ENCODE measurements at places on chromosomes 6 and 20.

DNA sequence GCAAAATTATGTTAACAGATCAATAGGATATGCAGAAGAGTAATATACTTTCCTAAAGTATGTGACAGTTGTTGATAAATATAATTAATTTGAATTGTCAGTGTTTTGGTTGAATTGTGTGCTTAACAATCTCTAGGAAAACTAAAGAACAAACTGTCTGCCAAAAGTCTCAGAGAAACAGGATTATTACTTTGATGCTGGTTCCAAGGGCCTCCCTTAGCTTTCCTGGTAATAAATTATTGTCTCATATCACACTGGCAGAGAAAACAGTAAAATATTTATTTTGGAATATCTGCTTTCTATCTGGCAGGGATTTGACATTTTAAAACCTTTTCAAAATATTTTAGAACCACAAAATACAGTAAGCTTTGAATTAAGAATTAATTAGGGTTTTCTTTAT is 40.1 kb upstream of the CARMIL1 start:
- DNase-seq = no peak

DNA sequence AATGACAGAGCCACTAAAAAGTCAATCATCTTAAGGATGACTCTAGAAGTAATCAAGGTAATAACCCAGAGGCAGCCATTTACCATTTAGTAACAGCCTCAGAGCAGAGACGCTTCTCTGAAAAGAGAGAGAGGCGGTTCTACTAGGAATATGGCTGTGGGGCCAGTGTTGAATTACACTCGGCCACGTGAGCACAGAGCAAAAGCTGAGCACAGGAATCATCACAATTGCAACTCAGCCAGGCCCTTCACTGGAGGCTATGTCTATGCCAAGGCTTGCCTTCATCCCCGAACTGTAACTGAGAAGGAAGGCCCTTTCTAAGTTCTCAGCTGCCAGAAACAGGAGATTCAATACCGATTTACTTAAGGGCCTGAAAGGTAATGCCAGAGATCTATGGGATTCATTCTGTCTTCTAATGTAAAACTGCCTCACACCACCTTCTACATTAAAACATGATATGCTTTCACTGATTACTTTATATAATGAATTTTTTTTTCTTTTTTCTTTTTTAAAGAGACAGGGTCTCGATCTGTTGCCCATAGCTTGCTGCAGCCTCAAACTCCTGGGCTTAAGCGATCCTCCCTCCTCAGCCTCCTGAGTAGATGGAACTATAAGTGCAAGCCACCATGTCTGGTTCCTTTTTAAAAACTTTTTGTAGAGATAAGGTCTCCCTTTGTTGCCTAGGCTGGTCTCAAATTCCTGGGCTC is 67.6 kb downstream of the NUDT3 start:
- no peak for DNase-seq

GRCh38 chr6:10098756-10099528 is 315.9 kb downstream of the TFAP2A start:
- no peak for DNase-seq

GRCh38 chr6:42984924-42985475 is 630 bp downstream of the PPP2R5D start:
- DNase-seq = peak; percentile 29

DNA sequence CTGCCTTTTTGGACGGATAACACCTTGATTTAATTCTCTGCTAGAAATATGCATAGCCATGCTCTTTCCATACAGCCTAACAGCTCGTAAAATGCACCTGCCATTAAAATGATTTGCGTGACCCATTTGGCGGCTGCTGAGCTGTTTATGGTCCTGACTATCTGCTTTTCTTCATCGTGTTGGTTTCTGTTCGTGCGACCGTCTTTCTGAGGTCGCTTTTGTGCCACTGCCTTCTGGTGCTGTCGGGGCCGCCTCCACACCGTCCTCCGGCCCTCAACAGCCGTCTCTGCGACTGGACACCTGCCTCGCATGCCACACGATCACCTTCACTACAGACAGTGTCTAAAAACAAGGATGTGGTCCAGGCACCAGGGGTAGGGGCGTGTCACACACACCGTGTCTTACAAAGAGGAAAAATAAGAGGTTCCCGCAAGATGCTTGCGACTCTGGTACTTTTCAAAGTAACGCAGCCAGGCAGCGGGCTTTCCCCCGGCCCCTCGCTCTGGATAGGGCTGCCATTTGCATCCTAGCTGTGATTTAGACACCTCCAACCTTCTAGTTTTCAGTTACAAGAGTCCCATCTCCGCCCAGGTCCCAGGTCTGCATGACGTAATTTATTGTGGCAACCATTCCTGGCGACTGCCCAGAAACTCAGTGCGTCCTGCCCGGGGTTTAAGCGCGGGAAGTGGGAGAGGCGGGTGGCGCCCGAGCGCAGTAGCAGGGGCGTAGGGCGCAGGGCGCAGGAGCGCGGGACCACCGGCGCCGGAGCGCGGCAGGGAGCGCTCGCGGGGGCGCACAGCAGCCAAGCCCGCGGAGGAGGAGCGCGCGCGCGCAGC is at the start of gene STMND1:
Gene STMND1 (plus strand): TSS at position 629 of the 836 bp plus-strand sequence. CDS start 208 bp downstream, outside the sequence.
- peak; percentile 25 for DNase-seq

DNA sequence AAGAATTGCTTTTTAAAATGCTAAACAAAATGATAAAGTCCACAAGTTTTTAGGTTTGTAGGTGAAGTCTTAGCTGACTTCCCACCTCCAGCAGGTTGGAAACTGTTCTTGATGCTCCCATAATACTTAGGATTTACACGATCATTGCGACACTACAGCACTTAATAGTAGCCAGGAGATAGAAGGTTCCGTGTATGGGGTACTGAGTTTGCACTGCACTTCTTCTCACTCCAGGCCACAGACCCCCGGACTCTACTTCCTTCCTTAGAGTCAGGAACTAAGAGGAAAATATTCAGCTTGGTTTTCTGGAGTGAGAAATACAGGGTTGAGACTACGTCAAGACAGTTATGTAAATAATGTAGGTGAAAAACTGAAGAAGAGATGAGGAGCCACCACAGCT is 56.1 kb upstream of the SGK1 start:
- no peak for DNase-seq

- no peak for DNase-seq
These were observed 20.0 kb upstream of the ZNFX1 start for GRCh38 chr20:49297605-49298530.

DNA sequence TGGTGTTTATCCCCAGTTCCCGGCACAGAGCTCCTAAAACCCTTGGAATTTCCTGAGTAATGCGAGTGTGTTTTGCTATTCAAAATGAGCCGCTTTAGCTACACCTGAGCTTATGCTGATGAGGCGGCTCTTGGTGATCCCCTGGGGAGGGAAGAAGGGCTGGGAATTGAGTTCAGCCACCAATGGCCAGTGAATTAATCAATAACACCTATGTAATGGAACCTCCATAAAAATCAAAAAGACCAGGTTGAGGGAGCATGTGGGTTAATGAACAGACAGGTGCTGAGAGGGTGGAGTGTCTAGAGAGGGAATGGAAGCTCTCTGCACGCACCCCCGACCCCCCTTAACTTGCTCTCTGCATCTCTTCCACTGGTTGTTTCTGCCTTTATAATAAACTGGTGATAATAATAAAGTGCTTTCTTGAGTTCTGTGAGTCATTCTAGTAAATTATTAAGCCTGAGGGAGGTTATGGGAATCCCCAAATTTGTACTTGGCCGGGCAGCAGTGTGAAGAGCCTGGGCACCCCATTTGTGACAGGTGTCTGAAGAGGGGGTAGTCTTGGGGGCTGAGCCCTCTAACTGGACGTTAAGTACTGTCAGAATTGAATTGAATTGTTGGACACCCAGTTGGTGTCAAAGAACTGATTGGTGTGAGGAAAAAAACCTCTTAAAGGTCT is 24.6 kb upstream of the SERPINB1 start:
- DNase-seq = no peak

GRCh38 chr6:27138406-27138805 is 109.1 kb upstream of the PRSS16 start:
- DNase-seq = no peak

DNA sequence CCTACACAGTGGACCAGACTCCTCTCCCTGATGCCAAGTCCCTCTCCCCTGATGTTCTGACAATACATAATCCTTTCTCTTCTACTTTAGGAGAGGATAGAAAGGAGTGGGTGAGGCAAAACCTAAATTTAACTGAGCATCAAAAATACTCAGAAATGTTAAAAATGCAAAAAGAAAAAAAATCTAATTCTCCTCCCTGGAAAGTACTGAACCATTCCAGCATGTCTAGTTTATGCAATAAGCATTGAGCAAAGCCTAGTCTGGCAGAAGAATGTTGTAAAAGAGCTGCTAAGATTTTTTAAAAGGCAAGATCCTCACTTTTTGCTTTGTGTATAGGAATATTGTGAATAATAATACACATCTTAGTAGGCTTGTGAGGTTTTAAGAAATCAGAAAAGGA is 116.6 kb upstream of the STXBP5 start:
- DNase-seq = no peak

- DNase-seq = no peak
These were observed 77.6 kb upstream of the GGTLC1 start for GRCh38 chr20:24066076-24066700.

DNA sequence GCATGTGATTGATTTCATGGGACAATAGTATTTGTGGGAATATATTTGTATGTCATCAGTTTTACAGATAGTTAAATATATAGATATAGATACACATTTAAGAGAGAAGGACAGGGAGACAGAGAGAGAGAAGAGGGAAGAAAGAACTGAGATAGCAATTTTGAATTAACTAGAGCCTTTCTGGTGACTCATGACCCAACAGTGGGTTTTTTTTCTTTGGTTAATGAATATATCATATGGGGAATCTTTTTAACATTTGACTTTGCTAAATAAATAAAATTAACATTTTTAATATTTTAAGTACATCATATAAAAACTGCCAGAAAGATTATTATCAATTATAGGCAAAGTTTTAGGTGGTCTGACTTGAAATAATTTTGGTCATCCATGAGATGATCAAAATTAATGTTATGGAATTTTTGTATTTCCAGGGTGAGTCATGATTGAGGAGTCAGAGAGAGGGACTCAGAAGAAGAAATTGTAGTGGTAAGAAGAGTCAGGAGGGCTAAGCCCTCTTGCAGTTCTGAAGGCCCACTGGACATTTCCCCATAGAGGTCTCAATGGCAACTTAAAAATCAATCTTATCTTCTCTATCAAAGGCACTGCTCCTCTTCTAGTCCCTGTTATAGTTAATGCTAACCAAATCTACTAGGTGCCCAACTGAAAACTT is 508.1 kb upstream of the MAP3K7 start:
- no peak for DNase-seq

GRCh38 chr6:16374016-16374415 is 135.6 kb downstream of the GMPR start:
- DNase-seq = no peak

GRCh38 chr20:13142143-13142542 is 78.9 kb upstream of the ISM1 start:
- no peak for DNase-seq

GRCh38 chr6:101281266-101281665 is 112.2 kb upstream of the GRIK2 start:
- DNase-seq = no peak

DNA sequence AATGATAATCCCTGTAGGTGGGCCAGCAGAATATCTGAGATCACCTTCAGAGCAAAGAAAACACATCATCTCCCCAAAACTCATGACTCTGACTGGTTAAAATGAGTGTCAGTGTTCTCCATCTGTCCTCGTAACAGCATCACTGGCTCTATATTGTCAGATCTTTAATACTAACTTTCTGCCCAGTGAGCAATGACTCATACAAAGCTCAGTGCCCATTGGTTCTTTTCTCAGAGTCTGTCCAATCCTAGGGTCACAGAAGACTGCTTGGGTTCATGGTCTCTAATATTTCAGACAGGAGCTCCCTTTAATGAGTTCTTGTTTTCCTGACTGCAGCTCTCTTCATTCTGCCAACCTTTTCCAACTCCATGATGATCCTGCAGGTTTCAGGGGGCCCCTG is 36.4 kb downstream of the HLA-DPB1 start:
- DNase-seq = no peak

- no peak for DNase-seq
These were observed 64.7 kb downstream of the ARHGAP18 start for GRCh38 chr6:129645106-129645829.

- no peak for DNase-seq
These were observed 195.7 kb upstream of the KCNK16 start for GRCh38 chr6:39518221-39518620.

GRCh38 chr20:47428164-47428563 is 71.7 kb upstream of the ZMYND8 start:
- no peak for DNase-seq

- no peak for DNase-seq
These were observed 260.0 kb downstream of the FARS2 start for GRCh38 chr6:5521322-5521721.

DNA sequence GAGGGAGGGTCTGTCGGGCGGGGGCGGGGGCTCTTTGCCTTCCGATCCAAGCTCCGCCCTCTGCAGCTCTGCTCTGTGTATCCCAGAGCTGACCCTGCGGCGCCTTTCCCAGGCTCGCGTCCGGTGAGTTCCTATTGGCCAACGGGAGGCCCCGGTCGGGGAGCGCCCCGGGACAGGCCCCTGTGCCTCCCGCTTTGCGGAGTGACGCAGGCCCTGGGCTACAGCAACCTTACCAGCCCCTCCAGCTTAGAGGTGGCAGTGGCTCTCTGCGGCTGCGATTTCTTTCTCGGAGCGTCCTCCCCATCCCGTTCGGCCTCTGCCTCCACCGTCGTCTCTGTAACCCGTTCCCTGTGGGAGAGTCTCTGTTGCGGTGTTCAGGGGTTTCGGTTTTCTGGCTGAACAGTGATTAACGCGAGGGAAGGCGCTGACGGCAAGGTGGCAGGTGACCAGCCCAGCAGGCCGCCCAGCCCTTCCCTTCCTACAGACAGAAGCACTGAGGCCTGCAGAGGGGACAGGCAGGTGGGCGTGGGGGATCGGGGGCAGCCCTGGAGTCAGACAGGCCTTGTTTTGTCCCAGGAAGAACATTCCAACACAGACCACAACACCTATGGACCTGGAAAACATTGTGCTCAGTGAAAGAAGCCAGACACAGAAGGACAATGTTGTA is 18.1 kb upstream of the CEBPB start:
- peak; percentile 92 for DNase-seq

DNA sequence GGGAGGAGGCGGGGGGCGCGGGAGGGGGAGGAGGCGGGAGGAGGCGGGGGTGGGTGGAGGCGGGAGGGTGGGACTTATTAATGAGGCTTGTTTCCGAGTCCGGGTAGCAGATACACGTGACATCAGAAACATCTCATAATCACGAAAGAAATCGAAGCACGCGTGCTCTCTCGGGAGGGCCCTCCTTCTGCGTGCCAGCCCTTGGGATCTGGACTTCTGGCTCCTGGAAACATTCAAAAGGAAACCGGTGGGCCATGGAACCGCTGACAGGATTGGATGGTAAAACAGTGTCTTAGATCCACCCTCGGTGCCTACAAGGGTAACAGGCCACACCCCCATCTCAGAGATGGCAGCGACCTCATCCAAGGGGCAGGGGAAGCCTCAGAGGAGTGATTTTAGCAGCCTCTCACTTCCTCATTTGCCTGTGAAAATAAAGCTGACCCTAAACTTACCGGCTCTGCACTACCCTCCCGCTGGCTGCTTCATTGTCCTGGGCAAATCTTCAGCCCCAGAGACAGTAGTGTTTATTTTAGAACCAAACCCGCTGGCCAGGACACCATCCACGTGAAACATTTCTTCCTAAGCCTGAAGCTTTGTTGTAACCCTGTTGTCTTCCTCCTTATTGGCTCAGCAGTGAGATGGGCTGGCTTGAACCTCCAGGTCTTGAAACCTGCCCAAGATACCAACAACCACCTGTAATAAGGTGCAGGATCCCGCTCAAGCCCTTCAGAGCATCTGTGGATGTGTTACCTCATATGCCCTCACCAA is 97.5 kb downstream of the PSMG4 start:
- peak; percentile 59 for DNase-seq

- no peak for DNase-seq
These were observed 322.1 kb upstream of the NT5E start for GRCh38 chr6:85127696-85128243.
